SW480 (cell line): ENCODE measurements at places on chromosomes 3 and 15.

- no peak for DNase-seq
Observed at GRCh38 chr3:28136607-28137216, 104.7 kb upstream of the CMC1 start.

GRCh38 chr3:132033471-132033870 lies 1.3 kb downstream of the CPNE4 start:
- no peak for DNase-seq

DNA sequence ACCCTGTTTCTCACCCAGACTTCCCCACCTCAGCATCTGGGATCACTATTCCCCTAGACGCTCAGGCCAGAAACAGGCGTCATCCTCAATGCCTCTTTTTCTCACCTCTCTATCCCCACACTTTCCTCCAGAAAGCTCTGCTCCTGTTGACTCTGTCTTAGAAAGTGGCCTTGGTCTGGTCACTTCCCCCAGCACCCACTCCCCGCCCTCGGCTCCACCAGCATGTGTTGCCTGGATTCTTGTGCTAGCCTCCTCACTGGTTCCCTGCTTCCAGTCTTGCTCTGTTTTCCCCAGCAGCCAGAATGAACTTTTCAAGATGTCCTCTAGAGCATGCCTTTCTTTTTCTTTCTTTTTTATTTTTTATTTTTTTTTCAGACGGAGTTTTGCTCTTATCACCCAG lies 39.7 kb upstream of the ESYT3 start:
- DNase-seq = no peak

DNA sequence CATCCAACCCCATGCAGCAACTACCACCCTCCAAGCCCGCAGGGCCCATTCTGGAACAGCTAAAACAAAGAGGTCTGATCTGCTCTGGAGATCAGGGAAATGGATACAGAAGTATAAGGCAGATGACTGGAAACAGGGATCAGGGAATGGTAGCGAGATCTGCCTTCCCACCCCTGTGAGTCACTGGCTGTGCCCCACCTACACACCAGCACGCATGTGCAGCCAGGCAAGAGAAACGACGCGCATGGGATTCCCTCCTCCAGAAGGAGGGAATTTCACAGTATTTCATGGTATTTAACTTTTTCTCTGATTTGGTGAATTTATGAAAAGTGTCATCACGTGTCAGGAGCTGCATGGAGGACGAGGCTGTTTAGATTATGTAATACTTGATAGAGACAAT lies 116.7 kb downstream of the ARRDC4 start:
- peak; percentile 59 for DNase-seq

- no peak for DNase-seq
Observed at GRCh38 chr3:146024260-146024659, 136.7 kb downstream of the PLOD2 start.

DNA sequence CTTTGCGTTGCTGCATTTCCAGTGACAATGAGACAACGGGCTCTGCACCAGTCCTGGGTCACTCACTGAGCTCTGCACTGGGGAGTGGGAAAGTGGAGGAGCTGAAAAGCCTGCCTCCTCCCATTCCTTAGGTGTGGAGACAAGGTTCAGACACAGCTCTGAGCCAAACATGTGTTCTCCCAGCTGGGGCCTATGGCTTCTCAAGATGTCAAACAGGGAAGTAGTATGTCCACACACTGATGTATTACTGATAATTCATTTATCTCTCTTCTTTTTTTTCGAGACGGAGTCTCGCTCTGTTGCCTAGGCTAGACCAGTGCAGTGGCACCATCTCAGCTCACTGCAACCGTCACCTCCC lies 90.2 kb upstream of the SLC4A7 start:
- DNase-seq = no peak
